KG1 (cell line): ENCODE measurements at places on chromosomes 3 and 15.
A peak's percentile ranks its signal among the peaks of the same experiment; 100 is the strongest.

- no peak for DNase-seq
Observed at GRCh38 chr15:40235201-40235885, 3.5 kb upstream of the PAK6 start.

DNA sequence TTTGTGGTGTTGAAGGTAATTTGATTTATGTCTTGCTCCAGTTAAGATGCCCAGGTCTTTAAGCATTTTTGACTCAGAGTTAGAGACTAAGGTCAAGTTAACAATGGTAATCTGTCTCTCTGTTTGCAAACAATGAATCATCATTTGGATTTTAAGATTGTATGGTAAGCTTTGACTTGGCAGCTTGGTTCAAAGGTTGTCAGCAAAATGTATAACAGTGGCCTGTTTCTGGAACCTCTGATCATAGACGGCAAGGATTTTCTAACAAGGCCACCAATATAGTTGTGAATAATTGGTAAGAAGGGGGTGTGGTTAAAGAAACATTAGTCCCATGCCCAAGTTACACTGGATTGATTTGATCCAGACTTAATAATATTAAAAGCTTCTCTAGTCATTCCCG, 775.2 kb upstream of the GOLIM4 start:
- DNase-seq = no peak

DNA sequence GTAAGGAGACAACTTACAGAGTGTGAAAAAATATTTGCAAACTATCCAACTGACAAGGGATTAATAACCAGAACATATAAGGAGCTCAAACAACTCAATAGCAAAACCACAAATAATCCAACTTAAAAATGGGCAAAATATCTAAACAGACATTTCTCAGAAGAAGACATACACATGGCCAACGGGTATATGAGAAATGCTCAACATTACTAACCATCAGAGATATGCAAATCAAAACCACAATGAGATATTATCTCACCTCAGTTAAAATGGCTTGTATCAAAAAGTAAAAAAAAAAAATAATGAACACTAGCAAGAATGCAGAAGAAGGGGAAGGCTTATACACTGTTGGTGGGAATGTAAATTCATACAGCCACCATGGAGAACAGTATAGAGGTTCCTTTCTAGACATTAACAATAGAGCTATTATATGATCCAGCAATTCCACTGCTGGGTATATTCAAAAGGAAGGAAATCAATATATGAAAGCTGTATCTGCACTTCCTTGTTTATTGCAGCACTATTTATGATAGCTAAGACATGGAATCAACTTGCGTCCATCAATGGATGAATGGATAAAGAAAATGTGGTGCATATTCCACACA, 998.6 kb downstream of the NAALADL2 start:
- DNase-seq = no peak

DNA sequence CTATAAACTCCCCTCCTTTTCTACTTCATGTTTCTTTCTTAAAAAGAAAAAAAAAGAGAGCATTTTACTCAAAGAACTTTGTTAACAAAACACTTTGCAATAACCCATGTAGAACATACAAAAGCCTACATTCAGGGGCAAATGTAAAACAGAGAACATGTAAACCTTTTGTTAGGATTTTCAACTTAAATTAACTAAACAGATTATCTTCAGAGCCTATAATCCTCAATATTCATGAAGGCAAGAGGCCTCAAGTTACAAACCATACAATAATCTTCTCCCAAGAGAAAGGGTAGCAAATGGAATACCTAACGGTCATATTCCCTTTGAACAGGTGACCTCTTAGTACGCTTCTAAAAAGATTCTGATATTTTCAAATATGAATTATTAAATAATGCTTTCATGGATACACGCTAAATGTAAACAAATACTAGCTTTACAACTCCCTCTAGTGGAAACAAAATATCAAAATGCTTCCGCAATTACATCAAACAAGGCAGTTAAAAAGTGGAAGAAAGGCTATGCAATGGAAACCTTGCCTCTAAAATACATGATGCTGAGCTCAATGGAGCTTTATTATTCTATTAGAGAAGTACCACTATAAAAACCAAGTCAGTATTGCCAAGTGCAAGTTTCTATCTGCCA, 9.9 kb downstream of the CEP152 start:
- no peak for DNase-seq

- DNase-seq = no peak
Observed at GRCh38 chr15:31031471-31032067, 40.1 kb upstream of the MTMR10 start.

DNA sequence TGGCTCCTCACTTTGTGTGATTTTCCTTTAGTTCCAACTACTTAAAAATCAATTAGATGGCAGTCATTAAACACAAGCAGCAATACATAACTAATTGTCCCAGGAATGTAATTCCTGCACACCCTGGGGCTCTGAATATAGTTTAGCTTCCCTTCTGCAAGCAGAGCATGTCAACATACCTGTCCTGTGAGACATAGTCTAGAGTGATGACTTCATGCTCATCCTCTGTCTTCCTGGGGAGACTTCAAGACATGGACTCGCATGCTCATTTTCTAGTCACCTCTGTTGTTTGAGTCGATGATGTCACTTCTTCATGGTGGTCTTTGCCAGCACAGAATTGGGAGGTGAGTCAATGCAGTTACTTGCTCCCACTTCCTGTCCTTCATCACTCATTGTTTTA, 15.7 kb downstream of the C3orf52 start:
- DNase-seq = no peak

DNA sequence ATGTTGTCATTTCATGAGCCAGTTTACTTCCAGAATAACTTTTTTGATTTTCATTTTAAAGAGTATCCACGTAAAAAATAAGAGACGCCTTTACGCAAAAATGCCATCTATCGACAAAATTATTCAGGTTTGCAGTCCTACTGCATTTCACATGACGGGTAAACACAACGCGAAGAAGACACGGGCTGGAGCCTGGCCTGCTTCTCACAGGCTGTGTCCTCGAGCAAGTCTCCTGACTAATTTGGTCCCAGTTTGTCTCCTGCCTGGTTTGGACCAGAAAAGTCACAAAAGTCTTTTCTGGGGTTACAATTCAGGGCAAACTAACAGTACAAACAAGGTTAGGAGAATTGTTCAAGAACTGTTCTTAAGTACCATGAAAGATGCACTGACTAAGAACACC, 51.7 kb downstream of the CHSY1 start:
- DNase-seq = no peak

GRCh38 chr15:27271258-27271657, 300.3 kb downstream of the GABRG3 start:
- DNase-seq = no peak

GRCh38 chr3:55544219-55544618, 57.1 kb upstream of the WNT5A start:
- no peak for DNase-seq

DNA sequence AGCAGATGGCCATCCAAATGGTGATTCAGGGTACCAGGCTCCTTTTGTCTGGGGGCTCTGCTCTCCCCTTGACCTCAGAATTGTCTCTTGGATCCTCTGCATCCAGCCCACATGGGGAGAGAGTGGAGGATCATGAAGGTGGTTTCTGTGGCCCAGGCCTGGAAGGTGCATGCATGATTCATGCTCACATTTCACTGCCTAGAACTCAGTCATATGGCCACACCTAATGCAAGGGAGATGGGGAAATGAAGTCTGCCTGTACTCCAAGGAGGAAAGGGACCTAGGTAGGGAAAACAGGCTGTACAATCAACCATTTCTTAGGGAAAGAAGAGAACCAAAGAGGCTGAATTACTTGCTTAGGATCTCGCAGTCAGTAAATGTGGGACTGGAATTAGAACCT, 15.1 kb downstream of the HRG start:
- no peak for DNase-seq

- DNase-seq = no peak
Observed at GRCh38 chr15:37586976-37587375, 347.5 kb upstream of the TMCO5A start.

- no peak for DNase-seq
Observed at GRCh38 chr3:126551839-126552687, 6.7 kb downstream of the C3orf22 start.

DNA sequence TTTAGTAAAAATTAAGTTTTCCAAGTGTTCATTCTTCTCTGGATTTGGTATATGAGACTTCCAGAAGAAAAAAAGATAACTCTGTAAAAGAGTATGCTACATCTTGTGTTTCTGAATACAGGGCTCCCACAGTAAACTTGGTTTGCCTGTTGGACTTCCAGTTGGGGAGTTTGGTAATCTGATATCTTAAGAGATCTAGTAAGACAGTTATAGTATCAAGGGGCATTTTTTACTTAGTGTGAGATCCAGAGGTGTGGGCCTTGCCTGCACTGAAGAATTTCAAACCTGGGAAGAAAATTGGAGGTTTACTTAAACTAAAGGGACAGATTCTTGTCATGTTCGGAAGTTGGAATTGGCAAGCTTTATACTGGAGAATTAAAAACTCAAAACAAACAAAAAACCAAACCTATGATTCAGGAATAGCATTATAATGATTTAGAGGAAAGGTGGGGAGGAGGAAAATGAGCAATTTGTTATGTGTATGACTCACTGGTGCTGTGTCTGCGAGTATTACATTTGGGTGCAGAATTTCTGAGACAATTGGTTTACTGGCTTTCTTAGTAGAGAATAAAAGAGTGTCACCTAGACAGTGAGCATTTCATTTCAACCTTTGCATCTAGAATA, 58.9 kb upstream of the ULK4 start:
- DNase-seq = no peak

- DNase-seq = no peak
Observed at GRCh38 chr3:69121950-69122349, 445 bp downstream of the LMOD3 start.

- DNase-seq = no peak
Observed at GRCh38 chr3:73469331-73469730, 155.4 kb downstream of the PDZRN3 start.

DNA sequence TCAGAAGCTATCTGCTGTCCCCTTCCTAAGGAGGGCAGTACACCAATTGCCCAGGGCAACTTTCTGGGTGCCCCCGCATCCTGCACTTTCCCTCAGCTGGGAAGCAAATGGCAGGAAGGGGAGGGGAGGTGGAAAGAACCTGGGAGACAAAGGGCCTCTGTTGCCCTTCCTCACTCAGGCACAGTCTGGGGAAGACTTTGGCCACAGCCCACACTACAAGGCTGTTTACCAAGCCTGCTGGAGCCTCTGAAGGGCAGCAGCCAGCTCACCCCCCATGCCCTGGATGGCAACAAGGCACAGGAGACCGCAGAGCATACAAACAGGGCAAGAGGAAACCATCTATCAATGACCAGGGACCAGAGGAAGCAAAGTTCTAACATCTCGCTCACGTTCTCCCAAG, 42.4 kb downstream of the ARRDC4 start:
- no peak for DNase-seq

GRCh38 chr3:141603473-141604035, 116.7 kb downstream of the RASA2 start:
- no peak for DNase-seq

- DNase-seq = no peak
Observed at GRCh38 chr15:59166601-59167265, 39.9 kb upstream of the LDHAL6B start.

DNA sequence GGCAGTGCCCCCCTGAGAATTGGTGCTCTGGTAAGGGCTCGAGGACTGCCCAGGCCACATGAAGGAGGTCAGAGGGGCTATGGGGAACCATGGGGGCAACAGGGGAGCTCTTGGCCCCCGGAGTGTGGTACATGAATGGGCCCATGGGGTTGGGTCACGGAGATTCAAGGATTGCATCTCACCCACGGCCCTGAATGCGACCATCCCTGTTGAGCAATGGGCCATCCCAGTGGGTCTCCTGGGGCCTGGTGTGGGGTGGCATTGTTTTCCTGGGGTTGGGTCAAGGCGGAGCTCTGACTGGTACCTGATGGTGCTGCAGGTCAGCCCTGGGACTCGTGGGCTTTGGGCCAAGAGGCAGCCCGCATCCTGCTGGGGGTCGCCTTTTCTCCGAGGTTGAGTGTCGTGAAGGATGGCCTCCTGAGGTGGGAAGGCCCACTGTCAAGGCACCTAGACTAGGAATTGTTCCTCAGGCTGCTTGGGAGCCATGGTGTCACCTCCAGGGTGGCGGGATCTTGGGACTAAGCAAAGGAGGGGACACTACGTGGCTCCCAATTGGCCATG, 198.3 kb downstream of the UBE3A start:
- no peak for DNase-seq

DNA sequence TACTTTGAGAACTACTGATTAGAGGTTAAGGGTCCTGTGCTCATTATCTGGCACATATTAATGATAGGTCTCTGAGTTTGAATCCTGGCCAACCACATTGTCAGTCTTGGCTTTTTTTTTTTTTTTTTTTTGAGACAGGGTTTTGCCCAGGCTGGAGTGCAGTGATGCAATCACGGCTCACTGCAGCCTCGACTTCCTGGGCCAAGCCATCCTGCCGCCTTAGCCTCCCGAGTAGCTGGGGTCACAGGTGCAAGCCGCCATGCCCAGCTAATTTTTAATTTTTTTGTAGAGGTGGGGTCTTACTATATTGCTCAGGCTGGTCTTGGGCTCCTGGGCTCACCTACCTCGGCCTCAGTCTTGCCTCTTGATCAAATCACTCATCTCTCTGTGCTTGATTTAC, 547 bp upstream of the PCCB start:
- DNase-seq = no peak

DNA sequence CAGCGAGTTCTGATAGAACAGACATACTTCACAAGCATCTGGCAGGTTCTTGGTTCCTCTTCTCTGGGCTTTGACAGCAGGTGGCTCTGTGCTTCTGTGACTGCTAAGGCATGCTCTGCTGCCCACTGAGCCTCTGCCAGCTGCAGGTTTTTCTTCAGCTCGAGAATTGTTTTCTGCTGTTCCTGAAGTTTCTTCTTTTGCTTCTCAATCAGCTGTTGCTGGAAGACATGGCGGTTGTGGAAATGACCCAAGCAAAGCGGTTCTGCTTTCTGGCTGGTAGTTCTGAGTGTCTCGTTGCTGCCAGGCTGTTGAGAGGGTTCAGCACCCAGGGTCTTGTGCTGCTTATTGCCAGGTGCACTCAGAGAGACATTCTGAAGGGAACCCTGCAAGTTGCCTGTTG, 50.8 kb downstream of the CCDC191 start:
- no peak for DNase-seq

- peak; percentile 63 for DNase-seq
Observed at GRCh38 chr15:41621200-41622193, 38.7 kb upstream of the MGA start.

DNA sequence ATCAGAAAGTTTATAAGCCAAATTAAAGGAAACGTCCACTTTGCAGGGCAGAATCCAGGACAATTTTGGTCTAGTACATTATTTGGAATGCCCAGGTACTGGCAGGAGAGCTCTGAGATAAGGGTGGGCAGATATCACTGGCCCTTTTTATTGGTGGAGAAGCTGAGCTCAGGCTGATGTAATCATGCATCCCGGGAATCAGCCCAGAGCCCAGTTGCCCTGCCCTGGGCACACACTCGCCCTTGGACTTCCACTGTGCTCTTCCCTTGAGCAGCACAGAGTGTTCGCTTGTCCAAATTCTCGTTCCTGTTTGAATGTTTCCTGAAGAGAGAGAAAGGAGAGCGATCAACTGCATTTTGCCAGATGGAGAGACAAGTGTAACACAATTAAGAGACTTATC, 3.7 kb downstream of the AQP9 start:
- no peak for DNase-seq

DNA sequence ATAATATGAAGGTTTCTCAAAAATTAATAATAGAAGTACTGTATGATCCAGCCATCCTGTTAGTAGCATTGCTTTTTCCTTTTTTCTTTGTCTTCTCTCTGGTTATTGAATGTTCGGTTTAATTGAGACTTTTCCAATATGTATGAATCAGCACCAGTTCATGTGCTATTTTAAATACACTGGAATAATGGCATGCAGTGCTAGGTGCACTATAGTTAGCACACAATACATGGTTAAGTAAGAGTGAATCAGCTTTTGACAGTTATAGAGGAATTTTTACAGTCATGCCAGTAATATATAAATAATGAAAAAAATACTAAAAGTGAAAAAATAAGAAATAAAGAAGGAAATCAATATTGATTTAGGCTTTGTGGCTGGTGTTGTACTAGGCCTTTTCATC, 113.8 kb upstream of the STRIT1 start:
- DNase-seq = no peak
